ENCODE measurements at places on chromosomes 4 and X.

GRCh38 chrX:154795016-154795415 is 10.3 kb downstream of the MPP1 start:
- no peak for DNase-seq

GRCh38 chrX:70168238-70169188 is 8.8 kb upstream of the DGAT2L6 start:
- no peak for DNase-seq

DNA sequence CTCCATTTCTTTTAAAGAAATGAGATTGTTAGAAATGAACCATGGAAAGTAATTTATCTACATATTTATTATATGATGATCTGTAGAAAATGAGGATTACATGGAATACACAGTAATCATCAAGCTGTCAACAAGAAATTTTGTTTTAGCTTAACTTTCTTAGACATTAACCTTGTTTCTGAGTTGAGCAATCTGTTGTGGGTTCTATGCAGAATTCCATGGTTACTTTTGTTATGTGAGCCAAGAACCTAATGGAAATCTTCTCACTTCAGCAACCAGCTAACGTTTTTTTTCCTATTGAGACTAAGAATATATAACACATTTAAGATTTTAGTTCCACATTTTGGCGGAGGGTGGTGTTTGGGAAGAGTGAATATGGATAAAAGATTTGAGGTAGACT is 136.1 kb upstream of the SLC4A4 start:
- no peak for DNase-seq

DNA sequence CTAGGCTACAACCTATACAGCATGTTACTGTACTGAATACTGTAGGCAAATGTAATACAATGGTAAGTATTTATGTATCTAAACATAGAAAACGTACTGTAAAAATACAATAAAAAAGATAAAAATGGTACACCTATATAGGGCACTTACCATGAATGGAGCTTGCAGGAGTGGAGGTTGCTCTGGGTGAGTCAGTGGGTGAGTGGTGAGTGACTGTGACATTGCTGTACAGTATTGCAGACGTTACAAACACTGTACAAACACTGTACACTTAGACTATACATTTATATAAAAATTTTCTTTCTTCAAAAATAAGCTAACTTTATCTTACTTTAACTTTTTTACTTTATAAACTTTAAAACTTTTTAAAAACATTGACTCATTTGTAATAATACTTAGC is 190.3 kb upstream of the NR3C2 start:
- DNase-seq = no peak

- DNase-seq = no peak
Observed at GRCh38 chr4:6467600-6467999, 4.8 kb downstream of the PPP2R2C start.

DNA sequence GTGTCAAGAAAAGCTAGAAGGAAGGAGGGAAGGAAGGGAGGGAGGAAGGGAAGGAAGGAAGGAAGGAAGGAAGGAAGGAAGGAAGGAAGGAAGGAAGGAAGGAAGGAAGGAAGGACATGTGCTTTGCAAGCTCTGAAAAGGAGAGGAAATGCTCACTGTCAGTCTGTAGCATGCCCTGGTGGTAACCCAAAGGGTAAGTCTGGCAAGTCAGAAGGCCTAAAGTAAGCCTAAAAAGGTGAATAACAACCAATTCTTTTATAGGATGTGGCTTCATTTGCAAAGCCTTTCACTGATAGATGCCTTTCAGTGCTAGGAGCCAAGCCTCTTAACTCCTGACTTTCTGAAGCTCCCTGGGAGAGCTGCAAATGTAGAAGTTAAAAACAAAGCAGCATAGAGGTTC is 542.6 kb downstream of the CFAP47 start:
- DNase-seq = no peak

- no peak for DNase-seq
Observed at GRCh38 chr4:127936974-127937373, 28.0 kb downstream of the MFSD8 start.

DNA sequence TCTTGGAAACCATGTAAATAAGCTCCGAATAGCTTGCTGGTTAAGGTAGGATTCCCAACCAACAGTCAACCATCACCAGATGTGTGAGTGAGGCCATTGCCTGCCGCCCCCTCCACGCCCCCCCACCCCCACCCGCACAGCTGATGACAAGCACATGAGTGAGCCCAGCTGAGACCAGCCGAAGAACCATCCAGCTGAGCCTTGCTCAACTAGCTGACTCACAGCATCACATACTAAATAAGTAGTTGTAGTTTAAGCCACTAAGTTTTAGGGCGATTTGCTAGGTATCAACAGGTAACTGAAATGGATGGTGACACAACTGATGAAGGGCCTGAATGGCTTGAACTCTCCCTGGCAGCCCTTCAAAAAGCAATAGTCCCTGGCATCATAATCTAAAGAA is 1.6 kb upstream of the CCDC149 start:
- DNase-seq = no peak

DNA sequence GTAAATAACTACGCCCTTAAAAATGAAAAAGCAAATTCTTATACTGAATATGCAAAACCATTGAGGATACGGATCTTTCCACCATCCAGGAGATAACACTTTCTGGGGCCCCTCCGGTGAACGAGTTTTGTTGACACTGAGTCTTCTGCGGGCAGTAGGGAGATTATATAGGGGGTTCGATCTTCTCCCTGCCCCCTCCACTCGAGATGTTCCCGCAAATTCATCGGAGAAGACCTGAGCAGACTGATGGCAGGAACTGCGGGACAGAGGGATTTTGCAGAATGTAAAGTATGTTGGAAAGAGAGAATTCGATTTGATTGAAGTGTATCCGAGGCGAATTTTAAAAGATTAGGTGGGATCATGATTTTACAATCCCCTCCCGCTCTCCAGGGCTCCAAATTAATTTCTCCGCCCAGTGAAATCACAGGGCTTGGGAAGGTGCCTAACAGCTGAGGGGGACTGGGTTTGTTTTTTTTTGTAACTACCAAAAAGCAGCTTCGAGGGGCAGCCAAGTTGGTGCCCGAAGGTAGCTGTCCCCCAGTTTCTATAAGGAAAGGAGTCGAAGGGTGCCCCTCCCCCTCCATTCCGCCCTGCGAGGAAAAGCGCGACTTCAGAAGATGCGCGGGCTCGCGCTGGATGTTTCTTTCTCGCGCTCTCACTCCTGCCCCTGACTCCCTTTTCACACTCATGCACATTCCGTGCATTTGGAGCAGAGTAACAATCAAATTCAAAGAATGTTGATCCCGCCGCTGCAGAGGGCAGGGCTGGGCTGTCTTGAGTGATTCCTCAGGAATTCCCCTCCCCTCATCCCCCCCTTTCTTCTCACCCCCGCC is 1.2 kb downstream of the TMEM255A start:
- no peak for DNase-seq

- no peak for DNase-seq
Observed at GRCh38 chrX:153378607-153379006, 22.5 kb downstream of the PNMA6E start.

DNA sequence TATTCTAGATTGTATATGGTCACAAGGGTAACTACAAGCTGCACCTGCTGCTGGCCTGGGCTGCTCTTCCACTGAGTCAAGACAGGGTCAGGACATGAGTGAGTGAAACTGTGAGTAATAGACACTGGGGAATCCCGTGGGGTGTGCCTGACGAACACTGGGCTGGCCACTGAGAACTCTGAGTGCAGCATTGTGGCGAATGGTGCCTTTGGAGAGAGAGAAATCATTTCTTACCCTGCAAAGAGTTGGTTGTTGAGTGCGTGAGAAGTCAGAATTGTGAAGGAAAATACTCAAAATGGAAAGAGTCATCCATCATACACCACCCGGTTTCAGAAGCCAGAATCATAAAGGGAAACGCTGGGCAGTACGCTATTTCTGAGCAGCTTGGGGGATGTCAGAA is 43.1 kb upstream of the LSM6 start:
- no peak for DNase-seq

GRCh38 chr4:3311489-3312171 is 18.8 kb downstream of the RGS12 start:
- DNase-seq = no peak

DNA sequence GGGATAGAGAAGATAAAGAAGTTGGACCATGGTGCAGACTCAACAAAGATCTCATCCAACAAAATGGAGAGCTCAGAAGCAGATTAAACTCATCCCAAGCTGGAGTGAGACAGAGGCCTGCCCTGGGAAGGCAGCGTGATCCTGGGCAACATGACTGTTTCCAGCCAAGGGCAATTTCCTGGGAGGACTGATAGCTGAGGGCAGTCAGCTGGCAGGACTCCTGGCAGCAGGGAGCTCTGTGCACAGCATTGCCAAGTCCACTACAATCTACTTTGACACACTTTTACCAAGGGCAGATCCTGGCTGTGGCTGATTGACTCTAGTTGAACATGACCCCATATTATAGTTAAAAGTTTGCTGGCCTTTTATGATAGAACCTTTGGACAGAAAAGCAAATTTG is 357.3 kb upstream of the RASGEF1B start:
- DNase-seq = no peak

DNA sequence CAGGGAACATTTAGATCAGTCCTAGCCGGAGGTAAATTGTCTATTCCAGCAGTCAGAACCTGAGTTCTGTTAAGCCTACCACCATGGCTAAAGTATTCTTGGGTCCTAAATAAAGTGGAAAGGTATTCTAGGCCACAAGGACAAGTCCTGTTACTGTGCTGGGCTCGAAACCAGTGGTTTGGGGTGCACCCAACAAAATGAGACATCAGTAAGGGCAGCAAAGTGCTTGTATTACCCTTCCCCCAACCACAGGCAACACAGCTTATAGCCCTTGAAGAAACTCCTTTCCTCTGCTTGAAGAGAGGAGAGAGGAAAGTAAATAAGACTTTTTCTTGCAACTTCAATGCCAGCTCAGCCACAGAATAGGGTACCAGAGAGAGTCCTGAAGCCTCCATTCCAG is 1345.6 kb downstream of the PCDH18 start:
- DNase-seq = no peak

DNA sequence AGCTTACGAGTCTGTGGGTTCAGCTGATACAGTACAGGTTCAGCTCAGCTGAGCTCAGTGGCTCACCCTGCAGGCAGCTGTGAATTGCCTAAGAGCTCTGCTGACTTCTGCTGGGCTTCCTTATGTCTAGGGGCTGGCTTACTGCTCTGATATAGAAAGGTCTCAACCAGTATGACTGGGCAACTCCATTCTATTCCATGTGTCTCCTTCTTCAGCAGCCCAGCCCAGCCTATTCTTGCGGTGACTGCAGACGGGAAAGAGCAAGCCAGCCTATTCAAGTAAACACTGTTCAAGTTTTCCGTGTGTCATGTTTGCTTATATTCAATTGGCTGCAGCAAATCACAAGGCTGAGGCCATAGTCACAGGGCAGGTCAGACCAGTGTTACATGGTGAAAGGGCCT is 615.4 kb upstream of the ZFP42 start:
- DNase-seq = no peak

- DNase-seq = no peak
Observed at GRCh38 chr4:10102474-10103332, 13.9 kb downstream of the WDR1 start.

GRCh38 chr4:111957116-111957515 is 188.1 kb upstream of the FAM241A start:
- no peak for DNase-seq

GRCh38 chr4:53674903-53675302 is 83.6 kb upstream of the LNX1 start:
- DNase-seq = no peak

- DNase-seq = no peak
Observed at GRCh38 chrX:107979534-107979933, 2.6 kb downstream of the TEX13B start.

DNA sequence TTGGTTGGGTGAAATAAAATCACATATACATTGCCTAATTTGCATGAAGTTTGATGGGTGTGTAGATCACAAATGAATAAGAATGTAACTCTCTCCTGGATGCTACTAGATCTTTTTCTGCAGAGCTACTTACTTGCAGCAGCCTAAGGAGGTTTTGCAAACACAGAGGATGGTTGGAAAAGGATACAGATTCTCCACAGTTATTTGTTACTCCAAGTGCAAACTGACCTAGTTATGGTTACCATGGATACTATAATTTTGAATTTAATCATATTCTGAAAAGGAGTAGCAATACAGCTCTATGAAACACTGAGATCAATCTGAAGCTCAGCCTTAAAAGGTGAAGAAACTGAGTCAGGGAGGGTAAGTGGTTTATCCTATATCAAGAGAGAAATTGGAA is 9.1 kb upstream of the ARHGEF38 start:
- DNase-seq = no peak

- DNase-seq = peak; percentile 71
Observed at GRCh38 chr4:185203486-185204237, at the start of gene CFAP97. Gene CFAP97 (minus strand): TSS chr4:185204000. CDS start chr4:185191196, 12,804 bp downstream.
